ENCODE measurements at places on chromosomes 16 and 17.

GRCh38 chr16:10242916-10243315, 60.7 kb upstream of the GRIN2A start:
- peak; percentile 2 for DNase-seq

DNA sequence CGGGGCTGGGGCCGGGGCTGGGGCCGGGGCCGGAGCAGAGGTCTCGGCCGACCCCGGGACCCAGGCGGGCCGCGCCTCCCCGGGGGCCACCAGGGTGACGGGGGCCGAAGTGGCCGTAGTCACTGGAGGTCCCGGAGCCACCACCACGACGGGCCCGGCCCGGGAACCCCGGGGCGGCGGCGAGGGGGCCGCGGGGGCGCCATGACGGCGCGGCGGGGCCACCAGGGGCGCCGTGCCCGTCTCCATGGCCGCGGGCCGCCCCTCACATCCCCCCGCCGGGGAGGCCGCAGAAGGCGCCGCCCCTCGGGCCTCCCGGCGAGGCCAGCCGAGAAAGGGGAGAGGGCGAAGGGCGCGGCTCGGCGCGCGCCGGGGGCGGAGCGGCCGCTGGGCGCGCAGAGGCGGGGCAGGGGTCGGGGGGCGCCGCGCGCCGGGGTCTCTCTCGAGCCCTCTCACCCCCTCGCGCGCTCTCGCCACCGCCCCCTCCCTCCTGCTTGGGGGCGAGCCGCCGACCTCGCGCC, 297 bp downstream of the TBC1D10B start:
- no peak for DNase-seq

- no peak for DNase-seq
These were observed 4.8 kb downstream of the KLHL11 start for GRCh38 chr17:41860254-41860931.

- DNase-seq, result no peak
These were observed 15.7 kb downstream of the CAVIN1 start for GRCh38 chr17:42407289-42407836.

Data from inflammatory macrophage treated with lipopolysaccharide for 4 hours (primary cell).